ENCODE measurements at places on chromosomes 5 and 9.
A peak's percentile ranks its signal among the peaks of the same experiment; 100 is the strongest.

GRCh38 chr5:82735160-82735789, 341.9 kb downstream of the TMEM167A start:
- DNase-seq: no peak

GRCh38 chr9:35790385-35791296, 750 bp upstream of the NPR2 start:
- no peak for DNase-seq

- DNase-seq: peak; percentile 44
These were observed 191.4 kb downstream of the MAN2A1 start for GRCh38 chr5:109880907-109881685.

GRCh38 chr9:131385296-131385695, 8.6 kb upstream of the PRRC2B start:
- peak; percentile 49 for DNase-seq

GRCh38 chr5:150454492-150455229, 5.1 kb upstream of the RPS14 start:
- no peak for DNase-seq
